NCI-H774 (cell line): ENCODE measurements at places on chromosomes 5 and 9.

GRCh38 chr5:172669386-172670004, 28.4 kb downstream of the NEURL1B start:
- DNase-seq = no peak

DNA sequence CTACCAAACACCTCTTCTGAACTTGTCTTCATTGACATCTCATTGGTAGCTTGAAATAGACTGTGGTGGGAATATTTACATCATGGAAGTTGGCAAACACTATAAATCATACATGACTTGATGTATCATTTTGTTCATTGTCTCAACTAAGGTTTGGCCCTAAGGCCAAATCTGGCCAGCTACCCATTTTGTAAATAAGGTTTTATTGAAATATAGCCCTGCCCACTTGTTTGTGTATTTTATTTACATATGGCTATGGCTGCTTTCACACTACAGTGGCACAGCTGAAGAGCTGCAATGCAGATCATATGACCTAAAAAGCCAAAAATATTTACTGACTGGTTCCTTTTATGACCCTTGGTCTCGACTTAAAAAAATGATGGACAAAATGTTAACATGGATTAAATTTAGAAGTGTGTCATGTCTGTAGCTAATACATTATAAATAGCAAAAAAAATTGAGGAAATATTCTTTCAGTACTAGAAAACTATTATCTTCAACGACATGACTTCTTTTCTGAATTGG, 22.1 kb downstream of the FAM240B start:
- peak; percentile 8 for DNase-seq

- no peak for DNase-seq
Measured at GRCh38 chr9:456365-456764, 241.7 kb downstream of the DOCK8 start.

DNA sequence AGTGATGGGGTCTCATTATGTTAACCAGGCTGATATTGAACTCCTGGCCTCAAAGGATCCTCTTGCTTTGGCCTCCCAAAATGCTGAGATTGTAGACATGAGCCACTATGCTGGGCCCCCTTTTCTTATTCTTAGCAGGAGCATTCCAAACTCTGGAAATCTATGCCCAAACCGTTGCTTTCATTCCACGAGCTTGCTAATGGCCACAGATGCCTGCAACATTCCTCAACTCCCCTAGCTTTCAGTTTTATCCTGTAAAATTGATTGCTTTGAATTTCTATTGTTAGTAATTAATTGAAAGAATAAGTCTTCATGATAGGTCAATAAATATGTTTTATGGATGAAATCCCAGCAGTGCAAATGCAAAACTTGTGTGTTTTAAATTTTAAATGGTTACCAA, 564.8 kb upstream of the WWC1 start:
- no peak for DNase-seq

DNA sequence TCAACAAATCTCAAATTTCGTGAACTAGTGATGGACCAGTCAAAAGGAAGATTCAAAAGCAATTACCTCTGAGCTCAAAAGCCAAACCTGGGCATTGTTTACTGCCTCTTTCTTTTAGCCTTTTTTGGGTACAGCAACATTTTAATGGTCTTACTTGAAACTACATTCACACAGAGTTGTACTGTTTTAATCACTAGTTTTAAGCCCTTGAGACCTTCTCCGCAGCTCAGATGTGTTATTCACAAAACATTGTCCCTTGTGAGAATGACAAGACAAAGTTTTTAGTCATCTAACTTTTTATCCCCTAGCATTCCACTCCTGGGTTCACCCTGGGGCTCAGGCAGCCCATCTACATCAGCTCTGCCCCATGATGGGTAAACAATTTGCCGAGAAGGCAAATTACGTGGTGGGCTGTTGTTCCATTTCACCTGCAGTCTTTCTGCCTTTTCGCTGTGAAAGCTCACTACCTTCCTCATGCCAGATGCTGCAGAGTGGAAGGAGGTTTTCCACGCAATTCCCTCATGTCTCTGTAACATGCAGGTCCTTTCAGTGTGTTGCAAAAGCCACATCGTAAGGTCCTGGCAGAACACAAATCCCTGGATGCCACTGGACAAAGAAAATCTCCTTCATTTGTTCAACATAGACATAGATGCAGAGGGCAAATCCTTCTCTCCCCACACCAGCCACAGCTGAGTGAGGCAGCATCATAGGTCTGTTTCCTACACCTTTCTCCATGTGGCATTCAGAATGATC, 175.7 kb downstream of the EBF1 start:
- no peak for DNase-seq

GRCh38 chr5:155953335-155953734, 373.6 kb upstream of the SGCD start:
- no peak for DNase-seq

GRCh38 chr5:123107343-123108244, 18.6 kb downstream of the PRDM6 start:
- no peak for DNase-seq

DNA sequence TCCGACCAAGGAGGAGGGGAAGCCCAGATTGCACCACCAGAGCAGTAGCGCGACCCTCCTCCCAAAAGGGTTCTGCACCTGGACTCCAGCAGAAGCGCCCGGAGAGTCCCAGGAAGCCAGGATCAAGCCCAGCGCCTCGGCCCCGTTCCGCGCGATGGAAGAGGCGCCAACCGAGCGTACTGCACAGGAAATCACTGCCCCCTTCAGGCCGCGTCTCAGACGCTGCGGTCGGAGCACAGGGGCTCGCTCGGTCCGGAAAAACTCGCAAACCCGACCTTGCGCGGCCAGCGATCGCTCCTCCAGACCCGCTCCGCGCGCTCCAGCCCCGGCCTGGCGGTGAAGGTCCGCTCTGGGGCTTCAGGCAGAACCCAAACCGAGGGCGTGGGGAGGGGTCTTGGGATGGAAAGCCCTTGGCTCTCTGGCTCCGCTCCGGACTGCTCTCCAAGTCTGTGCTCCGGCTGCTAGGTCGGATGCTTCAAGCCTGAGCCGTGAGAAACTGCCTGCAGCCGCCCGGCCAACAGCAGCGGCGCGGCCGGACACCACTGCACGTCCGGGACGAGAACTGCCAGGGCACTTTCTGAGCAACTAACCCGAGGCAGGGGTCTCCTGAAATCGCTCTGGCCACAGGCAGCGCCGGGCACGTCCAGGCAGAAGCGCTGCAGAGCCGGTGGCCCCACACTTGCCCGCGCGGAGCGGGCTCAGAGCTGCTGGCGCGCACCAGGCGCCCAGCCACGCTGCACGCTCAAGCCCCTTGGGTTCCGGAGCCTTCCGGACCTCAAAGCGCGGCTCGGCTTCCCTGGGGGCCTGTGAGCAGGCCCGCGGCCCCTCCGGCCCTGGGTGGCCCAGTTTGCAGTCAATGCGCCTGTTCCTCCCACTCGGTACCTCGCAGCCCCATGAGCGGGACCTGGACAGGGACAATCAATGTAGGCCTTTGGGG, 1.3 kb downstream of the GABBR2 start:
- DNase-seq = peak; percentile 19

- DNase-seq = no peak
Measured at GRCh38 chr9:69593301-69593700, 78.9 kb downstream of the APBA1 start.
